ENCODE measurements at places on chromosomes 6 and 20.

DNA sequence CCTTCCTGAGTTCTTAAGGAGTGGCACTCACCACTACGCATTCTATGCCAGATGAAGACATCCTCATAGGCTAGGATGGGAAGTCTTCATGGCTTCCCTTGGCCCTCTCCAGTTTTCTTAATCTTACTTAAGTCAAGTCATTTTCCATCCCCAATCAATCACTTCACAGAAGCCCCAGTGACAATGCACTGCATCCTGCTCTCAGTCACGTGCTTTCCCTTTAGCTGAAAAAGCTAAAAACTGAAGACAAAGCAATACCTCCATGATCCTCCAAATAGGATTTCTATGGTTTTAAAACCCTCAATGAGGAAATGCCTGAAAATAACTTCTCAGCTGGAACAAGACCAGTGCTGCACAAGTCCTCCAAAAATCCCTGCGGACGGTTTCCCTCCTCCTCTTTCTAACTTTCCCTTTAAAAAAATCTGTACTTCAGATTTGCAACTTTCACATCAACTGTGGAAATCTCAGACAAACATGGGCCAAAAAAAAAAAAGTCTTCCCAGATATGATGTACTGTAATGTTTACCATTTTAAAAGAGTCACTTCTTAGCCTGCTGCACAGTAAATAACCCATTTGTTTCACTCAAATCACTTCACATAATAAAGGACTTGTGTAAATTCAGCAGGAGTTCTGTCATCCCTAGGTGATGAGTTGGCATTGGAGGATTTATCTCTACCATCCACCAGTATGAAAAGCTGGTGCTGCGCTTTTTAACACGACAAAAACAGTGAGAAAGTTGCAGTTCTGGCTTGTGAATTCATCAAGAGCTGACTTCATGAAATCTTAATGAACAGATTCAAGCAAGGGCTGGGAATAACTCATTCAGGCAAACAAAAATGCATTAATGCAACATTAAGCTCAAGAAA, 590.0 kb upstream of the NOX3 start:
- DNase-seq: no peak

GRCh38 chr20:43681468-43681942, 14.6 kb downstream of the MYBL2 start:
- DNase-seq: no peak

DNA sequence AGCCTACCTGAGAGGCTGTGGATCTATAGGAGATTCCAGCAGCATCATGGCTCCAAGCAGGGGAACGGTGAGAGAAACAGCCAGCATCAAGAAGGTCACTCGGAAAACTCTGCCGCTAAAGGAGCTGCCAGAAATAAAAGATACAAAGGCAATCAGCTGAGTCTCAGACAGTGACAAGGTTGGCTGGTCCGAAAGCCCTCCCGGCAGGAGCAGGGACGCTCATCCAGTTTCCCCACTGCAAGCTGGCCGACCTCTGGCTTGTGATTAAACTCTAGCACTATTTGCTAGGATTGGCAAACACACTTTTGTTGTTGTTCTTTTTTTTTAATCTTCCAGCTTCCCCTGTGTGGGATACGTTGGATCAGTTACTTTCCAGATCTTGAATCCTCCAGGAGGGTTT, 8.7 kb downstream of the APMAP start:
- no peak for DNase-seq

GRCh38 chr6:11298651-11299420, 66.4 kb upstream of the NEDD9 start:
- no peak for DNase-seq

Measured in stimulated activated CD4-positive, alpha-beta T cell treated with anti-CD3 and anti-CD28 coated beads, Interleukin-1b, Interleukin-23, amount 100 ng/mL, for 1 hour (primary cell).